Nucleus accumbens (tissue), 56 donors: ENCODE measurements at places on chromosomes 1 and 21.

DNA sequence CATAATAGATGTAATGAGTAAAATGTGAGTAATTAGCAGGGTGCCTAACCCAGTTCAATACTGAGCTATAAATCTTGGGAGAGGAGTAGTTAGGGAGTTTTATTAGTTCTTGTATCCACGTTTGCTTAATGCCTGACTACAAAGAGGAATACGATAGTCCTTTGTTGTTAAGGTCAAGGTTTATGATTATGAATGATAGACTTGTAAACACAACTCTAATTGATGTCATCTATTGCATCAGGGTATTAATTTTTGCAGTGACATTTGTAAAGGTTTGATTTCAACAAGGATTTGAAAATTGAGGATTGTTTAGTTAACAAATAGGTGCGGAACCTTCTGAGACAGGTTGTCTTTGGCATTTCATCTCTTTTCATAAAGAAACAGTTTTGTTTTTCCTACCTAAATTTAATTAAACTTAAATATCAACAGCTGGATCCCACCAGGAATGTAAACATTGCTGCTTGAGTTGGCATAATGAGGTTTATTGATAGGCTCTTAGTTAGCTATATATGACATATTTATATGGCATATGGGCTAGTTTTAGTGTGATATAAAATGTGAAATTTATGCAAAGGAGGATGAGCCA, 9.7 kb downstream of the SOAT1 start:
- no peak for DNase-seq

DNA sequence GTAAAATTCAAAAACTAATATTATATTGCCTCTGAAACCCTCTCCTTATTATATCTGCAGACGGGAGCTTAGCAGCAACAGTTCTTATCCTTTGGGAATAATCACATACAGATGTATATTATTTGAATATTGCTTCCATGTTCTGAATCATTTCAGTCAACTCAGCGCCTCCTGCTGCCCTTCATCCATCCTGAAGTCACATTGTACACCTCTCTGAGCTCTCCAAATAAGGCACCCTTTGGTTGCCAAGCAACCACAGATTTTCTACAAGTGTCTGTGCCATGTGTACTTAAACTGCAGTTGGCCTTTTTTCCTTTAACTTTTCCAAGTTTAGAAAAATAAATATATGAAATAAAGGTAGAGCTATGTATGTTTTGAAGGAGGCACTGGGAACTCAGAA, 384.3 kb downstream of the LRRIQ3 start:
- DNase-seq, result no peak

GRCh38 chr1:3114131-3114744, 45.2 kb downstream of the PRDM16 start:
- DNase-seq, result no peak

DNA sequence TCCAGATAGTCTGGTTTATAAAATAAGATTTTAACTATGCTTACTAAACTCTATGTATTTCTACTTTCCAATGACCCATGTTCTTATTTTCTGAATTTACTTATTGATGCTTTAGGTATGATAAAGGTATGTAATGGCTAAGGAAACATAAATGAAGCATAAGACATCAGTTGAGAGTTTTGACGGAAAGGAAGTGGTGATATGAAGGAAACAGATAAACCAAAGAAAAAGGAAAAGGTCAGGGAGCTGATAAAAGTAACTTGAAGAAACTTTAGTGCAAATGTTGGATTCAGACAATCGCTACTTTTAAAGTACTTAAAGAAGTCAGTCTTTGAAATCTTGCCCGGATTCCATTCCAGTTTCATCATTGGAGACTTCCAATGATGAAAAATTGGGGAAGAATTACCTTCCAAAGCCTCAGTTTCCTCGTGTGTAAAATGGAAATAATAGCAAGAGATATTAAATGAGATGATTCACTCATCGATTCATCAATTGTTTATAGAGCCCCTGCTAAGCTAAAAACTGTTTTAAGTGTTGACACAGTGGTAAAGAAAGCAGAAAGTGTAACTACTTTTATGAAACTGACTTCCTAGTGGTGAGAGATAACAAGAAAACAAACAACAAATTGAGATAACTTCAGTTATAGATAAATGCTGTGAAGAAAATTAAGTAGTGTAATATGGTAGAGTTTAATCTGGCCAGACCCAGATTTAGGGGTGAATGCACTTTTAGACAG, 10.6 kb downstream of the PTPRC start:
- DNase-seq, result no peak

- no peak for DNase-seq
Measured at GRCh38 chr1:67677408-67677807, 7.6 kb upstream of the GADD45A start.

DNA sequence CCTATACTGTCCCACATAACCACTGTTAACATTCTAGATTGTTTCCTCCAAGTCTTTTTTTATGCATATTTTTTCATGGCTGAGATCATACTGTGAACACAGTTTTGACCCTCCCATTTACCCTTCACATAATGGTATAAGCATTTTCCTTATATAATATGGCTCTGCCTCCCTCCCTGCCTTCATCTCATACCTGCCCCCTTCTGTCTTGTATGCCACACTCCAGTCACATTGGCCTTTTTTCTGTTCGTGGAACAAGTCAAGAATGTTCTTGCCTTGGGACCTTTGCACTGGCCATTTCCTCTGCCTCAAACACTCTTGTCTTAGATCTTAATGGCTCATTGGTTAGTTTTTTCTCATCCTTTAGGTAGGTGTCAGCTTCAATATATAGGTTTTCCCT, 24.3 kb upstream of the ELAVL4 start:
- DNase-seq, result no peak

GRCh38 chr1:165562571-165562970, 18.8 kb downstream of the LRRC52 start:
- no peak for DNase-seq

- no peak for DNase-seq
Measured at GRCh38 chr1:4621646-4622045, 32.8 kb upstream of the AJAP1 start.

DNA sequence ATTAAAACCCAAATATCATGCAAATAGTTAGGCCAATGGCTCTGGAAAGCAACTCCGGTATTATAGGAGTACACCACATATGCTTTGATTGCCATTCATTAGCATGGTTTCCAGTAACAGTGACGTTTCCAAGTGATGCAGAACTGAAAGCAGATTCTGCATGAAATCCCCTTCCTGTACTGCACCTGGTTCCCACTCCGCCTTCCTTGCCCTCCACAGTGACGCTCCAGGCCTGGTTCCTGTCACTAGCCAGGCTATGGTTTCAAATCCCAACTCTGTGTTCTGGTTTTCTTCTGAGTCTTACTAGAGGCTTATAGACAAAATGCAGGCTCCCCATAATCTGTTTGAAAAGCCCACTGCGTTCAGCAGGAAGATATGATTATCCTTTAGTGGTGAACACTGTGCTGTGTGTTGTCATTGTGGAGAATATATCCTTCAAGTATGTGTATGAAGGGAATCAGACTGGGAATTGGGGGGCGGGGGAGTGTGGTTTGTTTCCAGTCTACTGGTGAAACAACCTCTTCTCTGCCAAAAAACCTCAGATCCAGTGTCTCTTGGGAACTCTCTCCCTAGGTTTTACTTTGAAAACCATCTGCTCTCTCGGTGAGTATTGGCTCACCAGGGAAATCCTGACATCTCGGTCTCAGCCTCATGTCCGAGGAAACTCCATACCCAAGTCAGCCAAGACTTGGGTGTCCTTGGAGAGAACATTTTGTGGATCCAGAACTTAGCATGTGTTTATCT, 78.7 kb downstream of the TYW3 start:
- DNase-seq, result no peak

DNA sequence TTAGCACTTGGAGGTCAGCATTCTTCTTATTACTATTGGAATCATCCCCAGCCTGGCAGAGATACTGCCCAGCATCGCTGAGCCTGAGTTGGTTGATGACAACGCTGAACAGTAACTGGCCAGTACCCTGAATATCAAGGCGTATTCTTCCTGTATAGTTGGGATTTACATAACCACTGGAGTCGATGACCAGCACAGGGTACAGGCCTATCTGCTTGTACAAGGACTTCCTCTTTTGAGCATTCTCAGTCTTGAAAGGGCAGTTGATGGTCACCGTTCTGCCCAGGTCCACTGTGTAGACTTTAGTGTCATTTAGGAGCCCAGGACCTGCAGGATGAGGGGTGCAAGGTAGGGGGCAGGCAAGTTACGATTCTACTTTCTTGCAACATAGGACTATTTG, 8.8 kb downstream of the PIGR start:
- DNase-seq, result no peak

GRCh38 chr21:31908106-31909031, 35.5 kb downstream of the HUNK start:
- no peak for DNase-seq

DNA sequence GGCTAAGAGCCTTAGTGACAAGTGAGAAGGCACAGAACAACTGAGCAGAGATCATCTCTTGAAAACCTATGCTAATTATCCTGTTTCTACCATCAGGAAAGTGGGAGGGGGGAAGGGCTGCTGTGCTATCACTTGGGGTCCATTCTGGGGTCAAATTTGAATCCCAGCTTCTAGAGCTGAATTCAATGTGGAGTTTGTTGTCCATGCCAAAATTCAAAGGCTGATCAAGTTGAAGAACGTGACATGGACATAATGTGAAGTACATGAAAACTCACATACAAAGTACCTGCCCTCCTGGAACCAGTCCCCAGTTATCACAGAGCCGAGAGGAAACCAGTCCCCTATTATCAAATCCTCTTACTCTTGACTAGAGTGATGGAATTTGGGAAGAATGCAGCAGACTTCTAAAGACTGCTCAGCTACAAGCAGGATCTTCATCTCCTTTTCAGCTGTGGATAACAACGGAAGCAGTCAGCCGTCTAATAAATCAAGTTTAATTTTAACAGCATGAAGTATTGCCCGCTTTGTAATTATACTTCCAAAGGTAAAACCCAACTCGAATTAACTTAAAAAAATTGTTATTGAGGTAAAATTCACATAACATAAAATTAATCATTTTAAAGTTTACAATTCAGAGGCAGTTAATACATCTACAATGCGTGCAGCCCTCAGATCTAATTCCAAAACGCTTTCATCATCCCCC, 78.3 kb downstream of the SLC45A1 start:
- DNase-seq, result no peak

- peak; percentile 79 for DNase-seq
Measured at GRCh38 chr1:2543543-2544092, 12.6 kb upstream of the TNFRSF14 start.

DNA sequence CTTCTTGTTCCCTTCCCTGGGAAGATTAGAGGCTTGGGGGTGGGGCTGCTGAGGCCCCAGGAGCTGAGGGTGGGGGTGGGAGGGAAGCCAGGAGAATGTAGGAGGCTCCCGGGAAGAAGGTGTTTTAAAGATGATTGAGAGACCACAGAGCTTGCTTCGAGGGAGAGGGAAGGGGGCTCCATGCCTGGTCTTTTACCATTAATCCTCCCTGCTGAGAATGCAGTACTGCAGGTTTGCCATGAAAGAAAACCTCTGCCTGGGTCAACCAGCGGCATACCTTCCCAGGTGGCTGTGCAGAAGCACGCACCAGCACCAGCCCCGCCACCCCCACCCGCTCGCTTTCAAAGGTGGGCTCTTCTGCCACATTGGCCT, 15.4 kb downstream of the ABCA4 start:
- DNase-seq, result no peak

DNA sequence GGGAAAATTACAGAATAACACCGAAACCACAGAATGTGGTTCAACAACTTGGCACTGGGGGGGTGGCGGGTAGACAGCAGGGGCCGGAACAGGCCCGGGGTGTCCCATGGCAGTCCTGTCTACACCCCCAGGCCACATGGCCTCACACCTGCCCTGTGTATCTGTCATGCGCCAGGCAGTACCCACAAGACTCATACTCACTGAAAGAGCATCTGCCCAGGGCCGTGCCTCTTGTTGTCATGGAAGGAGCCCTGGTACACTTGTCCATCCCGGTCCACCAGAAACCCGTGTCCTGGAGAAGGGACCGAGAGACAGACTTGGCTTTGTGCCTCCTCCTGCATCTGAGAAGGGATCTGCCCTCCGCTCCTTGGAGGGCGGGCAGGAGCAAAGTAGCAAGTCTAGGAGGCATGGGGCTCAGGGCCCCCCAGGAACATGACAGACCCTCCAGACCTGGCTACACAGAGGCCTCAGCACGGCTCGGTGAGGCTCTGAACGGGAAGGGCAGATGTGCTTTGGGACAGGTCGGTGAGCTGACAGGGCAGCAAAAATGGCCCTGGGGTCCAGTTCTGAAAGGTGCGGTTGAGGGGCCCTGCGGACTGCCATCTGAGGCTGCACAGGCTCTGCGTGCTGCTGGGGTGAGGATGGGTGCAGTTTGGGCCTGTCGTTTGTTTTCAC, 5.6 kb downstream of the MORN1 start:
- no peak for DNase-seq

DNA sequence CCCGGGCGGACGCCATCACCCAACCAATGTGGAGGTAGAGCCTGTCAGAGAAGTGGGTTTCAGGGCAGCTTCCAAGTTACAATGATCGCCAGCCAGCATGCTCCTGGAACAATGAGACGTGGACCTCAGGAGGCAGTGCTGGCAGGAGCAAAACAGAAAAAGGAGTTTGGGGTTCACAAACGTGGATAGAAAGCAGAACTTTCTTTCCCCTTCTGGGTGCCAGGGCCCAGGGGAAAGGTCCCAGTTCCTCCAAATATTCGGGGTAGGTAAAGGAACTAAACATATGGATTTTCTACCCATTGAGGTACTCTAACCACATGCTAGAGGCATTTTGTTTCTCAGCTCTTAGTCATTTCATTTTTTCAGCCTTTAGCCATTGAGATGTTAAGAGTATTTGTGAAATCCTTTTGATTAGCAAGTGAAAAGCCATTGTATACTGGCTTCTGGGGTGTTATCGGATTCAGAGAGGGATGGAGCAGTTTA, 488.4 kb upstream of the ADGRL2 start:
- DNase-seq, result no peak

GRCh38 chr1:176831150-176831549, 333.4 kb downstream of the ASTN1 start:
- no peak for DNase-seq

DNA sequence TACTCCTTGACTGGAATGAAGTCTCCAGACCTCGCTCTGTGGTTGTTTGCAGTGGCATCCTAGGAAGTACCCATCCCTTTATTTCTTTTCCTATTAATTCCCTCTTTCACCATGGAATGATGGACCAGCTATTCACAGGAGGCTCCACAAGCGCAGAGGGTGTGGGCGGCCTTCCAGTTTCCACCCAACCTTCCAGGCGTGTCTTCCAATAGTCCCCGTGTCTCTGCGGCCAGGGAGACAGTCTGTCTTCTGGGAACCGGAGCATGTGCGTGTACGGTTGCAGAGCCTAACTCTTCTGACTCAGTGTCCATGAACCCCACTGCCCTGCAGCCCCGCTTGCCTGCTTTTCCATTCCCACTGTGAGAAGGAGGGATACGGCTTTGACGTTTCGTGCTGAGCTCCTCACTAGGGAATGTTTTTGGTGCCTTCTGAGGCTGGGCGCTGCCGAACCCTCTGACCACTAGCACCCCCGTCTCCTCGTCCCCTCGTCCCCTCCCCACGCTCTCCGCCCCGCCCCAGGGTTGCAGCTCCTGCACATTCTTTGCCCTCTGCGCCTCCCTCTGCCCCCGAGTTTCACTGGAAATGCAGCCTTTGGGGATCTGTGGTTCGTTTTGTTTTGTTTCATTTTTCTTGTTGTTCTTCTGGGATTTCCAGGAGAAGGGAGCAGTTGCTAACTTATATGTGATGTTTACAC, 26.3 kb upstream of the FAM3B start:
- no peak for DNase-seq

GRCh38 chr1:226148121-226148648, 38.4 kb downstream of the ACBD3 start:
- no peak for DNase-seq

GRCh38 chr1:35661474-35661795, 20.1 kb upstream of the PSMB2 start:
- no peak for DNase-seq

GRCh38 chr1:15217654-15218053, 29.4 kb upstream of the FHAD1 start:
- DNase-seq, result no peak

- DNase-seq, result no peak
Measured at GRCh38 chr1:194309269-194309668, 1122.9 kb upstream of the B3GALT2 start.
